ENCODE measurements at places on chromosomes 13 and 19. TPM values are rescaled to one million over a fixed set of nuclear protein-coding genes. Genes with fewer than 3 reads are reported as not detected.

SH2D3A gene
- total RNA-seq, result 46.7 TPM

GRCh38 chr19:55341171-55341588 lies 1.5 kb downstream of the KMT5C start:
- DNase-seq, result peak; percentile 81

- DNase-seq, result no peak
These were observed 8.7 kb downstream of the MARCHF2 start for GRCh38 chr19:8421484-8422461.

GRCh38 chr19:40266912-40267600 lies 18.1 kb downstream of the AKT2 start:
- no peak for DNase-seq

DNA sequence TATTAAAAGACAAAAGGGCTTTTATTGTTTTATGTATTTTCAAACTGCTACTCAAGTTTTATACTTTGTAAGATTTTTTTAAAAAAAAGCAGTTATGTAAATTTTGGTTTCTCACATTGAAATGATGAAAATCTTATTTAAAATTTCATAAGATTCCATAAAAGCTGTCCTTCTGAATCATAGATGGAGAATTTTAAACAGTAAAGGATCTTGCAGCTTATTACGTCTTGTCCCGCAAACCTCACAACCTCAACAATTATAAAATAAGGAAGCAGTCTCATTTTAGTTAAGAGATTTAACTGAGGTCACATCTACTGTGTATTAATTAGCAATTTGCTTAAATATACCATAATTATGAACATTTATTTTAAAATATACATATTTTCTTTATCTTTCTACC lies 581.0 kb upstream of the SPRY2 start:
- DNase-seq, result no peak

All from left colon (tissue), 2 donors.